ENCODE measurements at places on chromosomes 11 and 22. TPM values are rescaled to one million over a fixed set of nuclear protein-coding genes. Genes with fewer than 3 reads are reported as not detected.

GRCh38 chr11:58801974-58802545 lies 42.4 kb downstream of the GLYATL2 start:
- no peaks in the 10 kb centered on the region for H3K36me3 ChIP-seq
- no peak for DNase-seq
- H3K27ac ChIP-seq = no peak overlapping the region
- no peaks in the 10 kb centered on the region for H3K27me3 ChIP-seq
- no peaks in the 10 kb centered on the region for H3K4me1 ChIP-seq

GRCh38 chr11:116331381-116331780 lies 441.4 kb downstream of the BUD13 start:
- no peaks in the 10 kb centered on the region for H3K36me3 ChIP-seq
- H3K4me3 ChIP-seq = no peak overlapping the region
- no peaks in the 10 kb centered on the region for H3K27me3 ChIP-seq
- no peaks in the 10 kb centered on the region for H3K4me1 ChIP-seq

DNA sequence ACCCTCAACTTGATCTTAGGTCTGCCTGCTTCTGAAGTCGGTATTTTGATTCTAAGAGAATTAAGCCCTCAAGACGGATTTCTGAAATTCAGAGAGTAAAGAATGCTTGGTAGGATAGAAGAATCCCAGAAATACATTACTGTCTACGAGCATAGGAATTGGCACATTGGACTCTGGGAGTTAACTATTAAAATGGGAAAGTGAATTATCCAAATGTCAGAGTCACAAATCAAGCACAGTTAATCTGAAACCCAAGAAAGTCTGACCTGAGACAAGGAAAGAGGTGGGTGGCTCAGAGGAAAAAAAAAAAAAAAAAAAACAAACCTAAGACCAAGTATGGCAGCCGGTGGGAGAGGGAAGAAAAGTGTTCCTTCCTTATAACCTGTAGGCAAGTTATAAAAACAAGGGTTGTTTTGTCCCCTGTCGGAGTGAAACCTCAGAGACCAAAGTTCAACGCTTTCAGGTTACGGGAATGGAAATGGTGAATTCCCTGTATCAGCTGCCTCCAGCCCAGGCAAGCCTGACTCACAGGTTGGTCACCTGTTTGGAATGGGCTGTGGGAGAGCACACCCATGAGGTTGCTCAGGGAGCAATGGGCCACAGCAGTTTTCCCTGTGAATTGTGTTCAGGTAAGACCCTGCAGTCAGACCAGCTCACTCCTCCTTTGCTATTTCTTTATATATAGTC lies 139.0 kb downstream of the ETS1 start:
- peak; percentile 91 for DNase-seq
- peaks cover 21% of the 10 kb centered on the region for H3K4me1 ChIP-seq
- no peaks in the 10 kb centered on the region for H3K36me3 ChIP-seq
- no peak overlapping the region for H3K4me3 ChIP-seq
- peak overlapping the region; percentile 80 for H3K27ac ChIP-seq

DNA sequence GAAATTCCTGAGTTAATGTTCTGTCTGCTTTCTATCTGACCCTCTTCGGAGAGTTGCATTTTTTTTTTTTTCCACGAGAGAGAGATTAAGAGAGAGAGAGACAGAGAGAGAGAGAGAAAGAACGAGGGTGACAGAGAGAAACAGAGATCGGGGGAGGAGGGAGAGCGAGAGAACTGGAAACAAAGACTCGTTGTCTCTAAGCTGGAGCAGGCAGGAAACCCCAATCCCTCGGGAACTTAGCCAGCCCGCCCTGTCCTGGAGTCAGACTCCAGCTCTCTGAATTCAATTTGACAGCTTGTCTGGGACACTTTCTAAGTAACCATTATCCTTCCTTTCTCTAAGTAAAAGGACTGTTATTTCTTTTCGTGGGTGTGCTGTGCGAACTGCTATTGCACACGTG lies 76.9 kb downstream of the KCNJ1 start:
- no peak overlapping the region for H3K27ac ChIP-seq
- no peaks in the 10 kb centered on the region for H3K27me3 ChIP-seq
- no peak overlapping the region for H3K4me3 ChIP-seq
- H3K4me1 ChIP-seq = no peaks in the 10 kb centered on the region

- no peak overlapping the region for H3K4me3 ChIP-seq
- peaks cover 8% of the 10 kb centered on the region for H3K27me3 ChIP-seq
- H3K27ac ChIP-seq = no peak overlapping the region
- DNase-seq = no peak
Observed at GRCh38 chr11:107928767-107929507, 689 bp downstream of the RAB39A start.

DNA sequence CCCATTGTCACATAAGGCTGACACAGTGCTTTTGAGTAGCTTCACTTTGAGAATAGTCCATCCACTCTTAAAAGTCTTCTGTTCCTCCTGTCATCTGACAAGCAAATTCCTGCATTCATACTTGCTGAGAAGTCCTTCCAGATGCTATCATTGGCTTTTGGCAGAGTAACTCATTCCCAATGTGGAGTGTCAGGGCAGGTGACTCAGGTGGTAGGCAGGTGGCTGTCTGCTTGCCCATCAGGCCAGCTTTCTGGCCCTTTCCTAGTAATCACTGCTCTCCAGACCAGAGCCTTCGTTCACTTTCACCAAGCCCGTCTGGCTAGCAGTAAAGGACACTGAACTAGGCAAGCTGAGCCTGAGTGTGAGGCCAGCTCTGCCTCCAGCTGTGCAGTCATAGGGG lies 162.5 kb upstream of the CCDC90B start:
- no peaks in the 10 kb centered on the region for H3K27me3 ChIP-seq
- no peak overlapping the region for H3K27ac ChIP-seq
- H3K4me3 ChIP-seq = no peak overlapping the region
- no peaks in the 10 kb centered on the region for H3K4me1 ChIP-seq
- no peaks in the 10 kb centered on the region for H3K36me3 ChIP-seq

Gene FAM227A
- total RNA-seq = 1.3 TPM

Gene CHEK1
- total RNA-seq = 1.8 TPM
